ENCODE measurements at places on chromosomes 2 and 18. TPM values are rescaled to one million over a fixed set of nuclear protein-coding genes. Genes with fewer than 3 reads are reported as not detected.

DNA sequence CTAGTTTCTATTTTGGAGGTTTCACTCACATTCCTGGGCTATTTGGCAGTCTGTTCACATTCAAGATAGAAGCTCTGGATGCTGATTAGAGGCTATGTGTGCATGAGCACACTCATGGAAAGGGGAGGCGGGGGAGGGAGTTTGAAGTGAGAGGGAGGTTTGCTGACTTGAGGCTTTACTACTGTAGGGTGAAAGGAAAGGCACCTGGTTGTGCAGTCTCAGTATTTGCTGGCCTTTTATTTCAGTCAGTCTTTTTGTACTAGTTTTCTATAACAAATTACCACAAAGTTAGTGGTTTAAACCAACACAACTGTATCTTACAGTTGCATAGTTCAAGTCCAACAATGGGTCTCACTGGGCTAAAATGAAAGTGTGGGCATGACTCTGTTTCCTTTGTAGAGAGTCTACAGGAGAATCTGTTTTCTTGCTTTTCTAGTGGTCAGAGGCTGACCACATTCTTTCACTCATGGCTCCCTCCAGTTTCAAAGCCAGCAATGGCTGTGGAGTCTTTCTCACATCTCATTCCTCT lies 47.7 kb upstream of the NR4A2 start:
- DNase-seq: no peak

Gene CTDSP1
- total RNA-seq: 176 TPM

Gene MYL1
- total RNA-seq: not detected

DNA sequence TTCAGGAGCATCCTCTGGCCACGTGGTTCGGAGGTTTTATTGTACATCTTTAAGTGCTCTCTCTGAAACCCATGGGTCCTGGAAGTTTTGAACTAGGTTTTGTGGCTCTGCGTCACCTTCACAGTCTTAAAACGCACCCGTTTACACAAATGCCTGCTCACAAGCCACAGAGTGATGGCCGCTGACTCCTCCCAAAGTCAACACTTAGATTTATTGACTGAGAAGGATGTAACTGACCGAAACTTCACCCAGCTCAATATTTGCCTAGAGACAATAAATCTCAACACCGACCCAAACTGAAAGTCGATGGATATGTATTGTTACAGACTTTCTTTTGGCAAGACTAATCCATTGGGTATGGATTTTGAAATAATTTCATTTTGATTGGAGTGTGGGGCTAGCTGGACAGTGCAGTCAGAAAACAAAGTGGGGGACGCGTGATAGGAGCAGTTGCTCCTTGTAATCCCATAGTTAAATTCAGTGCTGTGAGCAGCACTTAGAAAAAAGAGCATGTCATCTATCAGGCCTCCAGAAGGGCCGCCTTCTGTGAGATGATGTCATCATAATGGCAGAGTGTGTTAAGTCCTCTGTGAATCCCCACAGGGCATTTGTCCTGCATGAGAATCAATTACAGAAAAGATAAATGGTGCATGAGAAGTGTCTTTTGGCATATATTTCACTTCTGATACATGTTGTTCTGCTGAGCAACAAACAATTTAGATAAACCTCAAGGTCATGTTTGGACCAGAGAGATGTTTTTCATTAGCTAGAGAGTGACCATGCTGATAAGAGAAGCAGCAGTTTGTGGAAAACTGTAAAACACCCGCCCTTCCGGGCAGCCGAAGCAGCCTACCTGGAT lies 183.7 kb downstream of the INO80D start:
- peak; percentile 53 for DNase-seq
